HepG2 (cell line): ENCODE measurements at places on chromosomes 5 and 9.

DNA sequence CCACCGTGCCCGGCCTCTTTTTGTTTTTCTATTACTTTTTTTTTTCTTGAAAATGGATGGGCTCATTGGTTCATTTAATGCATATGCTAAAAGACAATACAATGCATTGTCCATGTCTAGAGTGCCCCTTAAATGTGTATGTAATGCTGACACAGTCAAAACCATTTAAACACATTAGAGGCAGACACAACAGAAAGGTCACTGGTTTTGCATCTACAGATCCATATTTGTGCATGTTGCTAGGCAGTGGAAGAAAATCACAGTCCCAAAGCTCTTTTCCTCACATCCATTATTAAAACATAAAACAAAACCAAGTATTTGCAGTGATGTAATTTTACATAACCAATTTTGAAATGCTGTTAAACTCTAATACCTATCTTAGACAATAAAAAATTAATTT, 389.0 kb downstream of the TAF11L14 start:
- no peak overlapping the region for H3K27ac ChIP-seq
- DNase-seq = no peak
- H3K27me3 ChIP-seq = no peaks in the 10 kb centered on the region
- H3K4me3 ChIP-seq = no peak overlapping the region

- no peak overlapping the region for H3K4me3 ChIP-seq
Observed at GRCh38 chr5:55411876-55412275, 104.1 kb downstream of the MTREX start.

DNA sequence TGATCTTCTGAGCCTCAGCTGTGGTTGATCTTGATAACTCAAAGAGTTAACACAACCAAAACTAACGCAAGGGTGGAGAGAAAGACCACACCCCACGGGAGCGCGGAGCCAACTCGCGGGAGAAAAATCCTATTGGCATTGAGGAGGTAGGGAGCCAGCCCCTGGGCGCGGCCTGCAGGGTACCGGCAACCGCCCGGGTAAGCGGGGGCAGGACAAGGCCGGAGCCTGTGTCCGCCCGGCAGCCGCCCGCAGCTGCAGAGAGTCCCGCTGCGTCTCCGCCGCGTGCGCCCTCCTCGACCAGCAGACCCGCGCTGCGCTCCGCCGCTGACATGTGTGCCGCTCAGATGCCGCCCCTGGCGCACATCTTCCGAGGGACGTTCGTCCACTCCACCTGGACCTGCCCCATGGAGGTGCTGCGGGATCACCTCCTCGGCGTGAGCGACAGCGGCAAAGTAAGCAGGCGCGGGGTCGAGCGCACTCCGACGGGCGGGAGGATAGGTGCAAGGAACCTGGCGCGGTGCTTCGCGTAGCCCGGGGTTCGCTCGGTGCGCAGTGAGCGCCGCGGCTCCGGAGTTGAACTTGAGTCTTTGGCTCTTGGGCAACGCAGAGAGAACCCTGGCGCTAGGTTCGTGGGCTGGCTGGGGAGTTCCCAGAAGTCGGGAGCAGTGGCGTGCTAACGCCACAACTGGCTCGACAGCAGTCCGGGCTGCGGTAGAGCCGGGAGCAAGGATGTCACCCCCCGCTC, at the start of gene GDA:
Gene GDA, plus strand, starts transcription at position 210 of the 745 bp plus-strand sequence. Its CDS starts 120 bp downstream, at position 330.
- H3K27me3 ChIP-seq = peaks cover 26% of the 10 kb centered on the region
- H3K36me3 ChIP-seq = no peaks in the 10 kb centered on the region
- DNase-seq = no peak
- H3K27ac ChIP-seq = no peak within 1 kb of the TSS
- no peak within 1 kb of the TSS for H3K4me3 ChIP-seq

GRCh38 chr9:87590996-87591395, 93.3 kb downstream of the DAPK1 start:
- peaks cover 11% of the 10 kb centered on the region for H3K4me1 ChIP-seq
- no peak overlapping the region for H3K27ac ChIP-seq
- H3K27me3 ChIP-seq = no peaks in the 10 kb centered on the region
- H3K36me3 ChIP-seq = peaks cover 4% of the 10 kb centered on the region
- no peak for DNase-seq
- no peak overlapping the region for H3K4me3 ChIP-seq

DNA sequence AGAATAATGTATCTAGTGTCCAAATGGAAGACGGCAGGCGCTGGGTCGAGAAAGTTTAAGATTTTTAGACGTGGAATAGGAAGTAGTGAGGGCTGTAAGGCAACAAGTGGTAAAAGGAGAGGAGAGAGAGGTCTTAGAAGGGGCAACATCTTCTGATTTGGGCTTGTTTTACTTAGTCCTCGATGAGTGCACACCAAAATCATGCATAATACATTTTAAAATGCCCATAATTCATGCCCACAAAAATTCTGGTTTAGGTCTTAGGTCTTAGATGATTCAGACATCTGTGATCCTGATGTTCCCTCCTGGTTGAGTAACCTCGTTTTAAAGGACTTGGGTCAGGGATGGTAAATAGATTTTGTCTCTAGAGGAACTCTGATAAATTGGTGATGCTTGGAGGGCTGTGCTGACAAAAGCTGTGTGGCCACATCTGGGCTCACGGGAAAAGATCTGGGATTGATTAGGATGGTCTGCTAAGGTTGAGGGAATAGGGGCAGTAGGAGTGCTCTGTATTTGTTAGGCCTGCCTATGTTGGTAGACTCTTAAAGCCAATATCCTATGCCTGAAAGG, 476.3 kb downstream of the CCDC171 start:
- H3K4me1 ChIP-seq = no peaks in the 10 kb centered on the region
- no peaks in the 10 kb centered on the region for H3K27me3 ChIP-seq
- H3K36me3 ChIP-seq = no peaks in the 10 kb centered on the region

- H3K4me1 ChIP-seq = peaks cover 42% of the 10 kb centered on the region
- H3K36me3 ChIP-seq = no peaks in the 10 kb centered on the region
- H3K27me3 ChIP-seq = peaks cover 7% of the 10 kb centered on the region; the same call in 1 of the 3 replicates
- H3K27ac ChIP-seq = no peak overlapping the region
- no peak overlapping the region for H3K4me3 ChIP-seq
Observed at GRCh38 chr9:33232815-33233214, 7.2 kb upstream of the SPINK4 start.

- no peak overlapping the region for H3K27ac ChIP-seq
- H3K36me3 ChIP-seq = no peaks in the 10 kb centered on the region
- no peaks in the 10 kb centered on the region for H3K4me1 ChIP-seq
- no peak overlapping the region for H3K4me3 ChIP-seq
Observed at GRCh38 chr9:86549401-86549811, 195.2 kb upstream of the TUT7 start.

- no peaks in the 10 kb centered on the region for H3K27me3 ChIP-seq
- no peak for DNase-seq
- H3K4me3 ChIP-seq = no peak overlapping the region
- H3K4me1 ChIP-seq = no peaks in the 10 kb centered on the region
Observed at GRCh38 chr5:60184606-60185005, 291.1 kb upstream of the PDE4D start.

- H3K4me3 ChIP-seq = no peak overlapping the region
- H3K27me3 ChIP-seq = no peaks in the 10 kb centered on the region; the same call in 1 of the 2 replicates
- no peak for DNase-seq
- no peaks in the 10 kb centered on the region for H3K36me3 ChIP-seq
Observed at GRCh38 chr5:5544094-5544663, 121.7 kb downstream of the ICE1 start.

- no peak overlapping the region for H3K4me3 ChIP-seq
- no peaks in the 10 kb centered on the region for H3K27me3 ChIP-seq
- no peak for DNase-seq
- H3K36me3 ChIP-seq = no peaks in the 10 kb centered on the region
- no peak overlapping the region for H3K27ac ChIP-seq
Observed at GRCh38 chr5:66634601-66635000, 38.4 kb downstream of the MAST4 start.

DNA sequence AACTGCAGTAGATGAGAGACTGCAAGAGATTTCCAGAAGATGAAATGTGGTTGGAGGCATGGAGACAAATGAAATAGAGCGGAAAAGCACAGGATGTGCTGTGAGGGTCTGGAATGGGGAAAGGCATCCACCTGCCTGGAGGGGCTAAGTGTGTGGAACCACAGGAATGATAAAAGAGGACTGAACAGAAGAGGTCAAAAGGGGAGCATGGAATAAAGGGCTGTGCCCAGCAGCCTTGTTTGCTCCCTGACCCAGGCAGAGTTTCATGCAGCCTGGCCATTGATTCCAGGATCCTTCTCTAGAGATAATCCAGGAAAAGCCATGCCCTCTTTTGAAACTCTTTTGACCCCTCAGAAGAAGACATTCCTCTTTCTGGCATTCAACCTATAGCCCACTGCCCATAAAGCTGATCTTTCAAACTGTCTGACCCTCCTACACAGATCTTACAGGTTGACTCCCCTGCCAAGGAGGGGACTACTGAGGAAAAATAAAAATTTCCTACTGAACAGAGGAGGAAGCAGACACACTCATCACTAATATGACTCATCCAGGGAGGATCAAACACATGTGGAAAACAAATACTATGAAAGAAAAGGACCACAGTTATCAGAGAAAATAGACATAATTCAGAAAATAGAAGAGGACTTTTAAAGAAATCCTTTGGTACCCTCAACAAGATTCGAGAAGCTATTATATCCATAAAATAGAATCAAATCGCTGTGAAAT, 273.5 kb upstream of the PCSK5 start:
- no peak overlapping the region for H3K27ac ChIP-seq
- H3K4me1 ChIP-seq = no peaks in the 10 kb centered on the region
- no peaks in the 10 kb centered on the region for H3K36me3 ChIP-seq
- no peak for DNase-seq
